Fibroblast of mammary gland (primary cell): ENCODE measurements at places on chromosomes 2 and 18.

DNA sequence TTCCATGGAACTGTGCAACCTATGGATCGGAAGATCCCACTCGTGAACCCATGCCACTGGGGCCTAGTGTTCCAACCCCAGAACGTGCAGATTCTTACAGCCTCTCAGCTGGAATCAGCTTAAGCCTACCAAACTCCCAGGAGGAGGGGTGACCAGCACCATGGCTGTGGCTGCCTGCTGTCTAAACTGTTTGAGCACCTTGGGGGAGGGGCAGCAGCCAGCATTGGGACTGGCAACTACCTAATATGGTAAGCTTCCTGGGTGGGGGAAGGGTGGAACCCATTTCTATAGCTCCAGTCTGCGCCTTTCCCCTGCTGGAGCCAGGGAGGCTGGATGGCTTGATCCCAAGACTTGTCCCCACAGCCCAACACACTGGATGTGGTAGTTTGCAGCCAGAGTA, 10.7 kb upstream of the POLE4 start:
- no peak for DNase-seq

DNA sequence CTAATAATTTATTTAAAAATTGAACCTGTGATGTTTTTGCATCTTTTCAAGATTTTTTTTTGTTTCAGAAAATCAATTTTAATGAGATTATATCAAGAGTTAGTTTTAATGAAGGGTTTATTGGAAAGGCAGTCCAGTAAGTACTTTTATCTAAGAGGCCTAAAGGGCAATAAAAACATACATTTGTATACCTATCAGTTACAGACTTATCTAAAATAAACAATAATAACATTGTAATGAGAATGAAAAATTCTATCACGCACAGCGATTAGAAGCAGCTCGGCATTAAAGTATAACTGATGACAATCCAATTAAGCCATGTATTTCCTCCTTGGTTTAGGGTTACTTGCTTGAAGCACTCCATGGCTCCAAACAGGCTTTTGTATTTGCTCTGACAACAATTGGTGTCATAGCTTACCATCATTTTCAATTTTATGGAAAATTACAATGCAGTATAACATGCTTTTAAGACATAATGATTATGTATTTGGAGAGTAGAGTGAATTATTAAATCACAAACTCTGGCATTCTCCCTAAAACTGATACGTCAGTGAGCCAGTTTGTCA, 629.4 kb downstream of the TSN start:
- no peak for DNase-seq

DNA sequence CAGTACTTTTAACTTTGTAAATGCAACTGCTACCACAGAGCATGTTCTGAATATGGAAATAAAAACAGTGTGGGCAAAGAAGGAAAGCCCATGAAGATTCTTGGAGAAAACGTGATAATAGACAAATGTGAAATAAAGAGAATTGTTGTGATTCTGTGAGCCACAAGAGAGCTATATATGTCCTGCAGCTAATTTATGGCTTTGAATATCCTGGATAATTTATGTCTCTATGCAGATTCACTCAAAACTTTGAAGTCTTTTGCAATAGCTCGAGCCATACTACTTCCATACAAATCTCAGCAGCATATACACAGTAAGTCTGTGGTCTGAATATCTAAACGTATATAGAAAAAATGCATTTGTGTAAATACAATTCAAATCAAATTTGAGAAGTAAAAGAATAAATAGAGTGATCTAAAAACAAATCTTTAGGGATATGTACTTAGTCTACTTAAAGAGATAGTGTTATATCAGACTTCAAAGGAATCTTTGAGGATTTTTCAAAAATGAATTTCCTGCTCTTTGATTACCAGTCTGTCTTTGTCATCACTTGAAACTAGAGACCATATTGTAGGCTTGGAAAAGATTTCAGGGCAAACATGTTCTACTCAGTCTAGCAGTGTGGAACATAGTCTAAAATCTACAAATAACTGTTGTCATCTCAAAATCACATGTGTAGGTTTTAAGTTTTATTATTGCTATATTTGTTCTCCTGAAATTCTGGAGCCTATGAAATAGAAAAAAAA, 107.1 kb downstream of the CSRNP3 start:
- no peak for DNase-seq

DNA sequence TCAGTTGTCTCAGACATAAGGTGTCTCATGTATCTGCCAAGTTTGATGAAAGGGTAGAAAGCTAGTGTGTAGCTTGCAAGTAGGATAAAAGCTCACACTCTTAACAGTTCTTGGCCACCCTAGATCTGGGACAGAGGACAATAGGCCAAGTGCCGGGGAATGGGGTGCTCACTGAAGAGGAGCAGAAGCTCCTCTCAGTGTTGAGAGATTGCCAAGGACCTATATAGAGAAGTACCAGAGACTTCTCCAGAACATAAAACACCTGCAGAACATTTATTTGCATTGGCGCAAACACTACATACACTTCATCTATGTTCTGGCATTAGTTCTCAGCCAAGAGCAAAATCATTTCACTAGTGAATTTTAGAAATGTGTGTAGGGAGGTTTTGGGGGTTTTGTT, 2.9 kb upstream of the GTF3C3 start:
- no peak for DNase-seq

- no peak for DNase-seq
These were observed 160.2 kb upstream of the CCDC68 start for GRCh38 chr18:55119434-55119833.

- no peak for DNase-seq
These were observed 146.0 kb downstream of the AGAP1 start for GRCh38 chr2:235639885-235640284.

DNA sequence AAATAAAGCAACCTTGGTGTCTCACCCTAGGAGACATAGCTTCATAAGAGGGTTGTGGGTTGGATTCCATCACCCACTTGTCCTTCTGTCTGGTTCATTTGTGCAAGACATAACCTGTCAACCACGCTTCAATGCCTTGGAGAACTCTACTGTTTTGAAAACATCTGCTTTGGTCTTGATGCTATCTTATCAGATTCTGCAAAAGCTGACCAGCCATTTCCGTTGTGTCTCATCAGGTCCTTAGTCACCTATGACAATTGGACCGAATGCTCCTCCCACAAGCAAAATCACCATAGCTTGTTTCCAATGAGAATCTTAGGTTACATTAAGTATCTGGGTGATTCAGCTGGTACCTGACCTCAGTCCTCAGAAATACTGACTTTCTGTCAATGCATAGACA, 35.4 kb downstream of the STAT4 start:
- no peak for DNase-seq

DNA sequence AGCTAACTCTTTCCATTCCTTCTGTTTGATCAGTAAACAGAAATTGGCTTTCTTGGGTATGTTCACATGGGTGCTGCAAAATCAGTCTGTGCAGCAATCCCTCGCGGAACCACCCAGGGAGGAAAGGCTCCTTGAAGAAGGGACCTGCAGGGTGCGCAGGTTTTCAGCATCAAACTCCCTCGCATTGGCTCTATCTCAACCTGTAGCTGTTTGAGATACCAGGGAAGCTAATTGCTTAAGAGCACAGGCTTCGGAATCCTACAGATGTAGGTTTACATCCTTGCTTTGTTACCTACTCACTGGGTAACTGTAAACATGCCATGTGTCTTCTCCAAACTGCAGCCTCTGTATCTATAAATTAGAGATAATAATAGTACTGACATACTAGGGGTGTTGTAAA, 43.2 kb downstream of the LAMA3 start:
- no peak for DNase-seq

- DNase-seq, result peak; percentile 37
These were observed 47.1 kb downstream of the KCMF1 start for GRCh38 chr2:85018049-85018447.

DNA sequence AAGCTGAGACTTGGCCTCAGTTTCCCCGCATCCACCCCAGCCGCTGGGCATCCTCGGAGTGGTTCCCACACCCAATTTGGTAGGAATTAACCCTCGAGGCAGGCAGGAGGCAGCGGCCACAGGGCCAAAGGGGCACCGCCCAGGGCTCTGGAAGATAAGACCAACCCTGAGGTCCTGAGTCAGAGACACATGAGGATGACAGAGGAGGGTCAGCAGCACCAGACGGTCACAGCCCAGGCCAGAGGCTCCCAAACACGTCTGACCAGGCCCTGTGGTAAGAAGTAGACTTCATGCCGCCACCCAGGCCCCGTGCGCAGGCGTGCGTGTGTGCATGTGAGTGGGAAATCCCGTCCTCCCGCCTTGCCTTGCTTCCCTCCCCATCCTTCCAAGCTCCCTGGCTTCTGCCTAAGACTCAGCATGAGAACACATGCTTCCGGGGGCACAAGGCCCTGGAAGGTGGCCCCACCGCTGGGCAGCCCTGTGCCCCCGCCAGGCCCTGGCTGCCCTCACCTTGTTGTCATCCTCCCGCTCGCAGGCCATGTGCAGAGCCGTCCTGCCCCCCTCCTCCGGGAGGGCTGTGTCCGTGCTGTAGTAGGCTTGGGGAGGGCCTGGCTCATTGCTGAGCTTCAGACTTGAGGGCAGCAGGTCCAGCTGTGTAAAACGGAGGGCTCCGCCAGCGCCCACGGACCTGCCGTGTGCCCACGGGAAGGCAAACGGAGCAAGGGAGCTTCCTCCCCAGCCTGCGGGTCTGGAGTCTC, 46.3 kb downstream of the ANKMY1 start:
- no peak for DNase-seq

DNA sequence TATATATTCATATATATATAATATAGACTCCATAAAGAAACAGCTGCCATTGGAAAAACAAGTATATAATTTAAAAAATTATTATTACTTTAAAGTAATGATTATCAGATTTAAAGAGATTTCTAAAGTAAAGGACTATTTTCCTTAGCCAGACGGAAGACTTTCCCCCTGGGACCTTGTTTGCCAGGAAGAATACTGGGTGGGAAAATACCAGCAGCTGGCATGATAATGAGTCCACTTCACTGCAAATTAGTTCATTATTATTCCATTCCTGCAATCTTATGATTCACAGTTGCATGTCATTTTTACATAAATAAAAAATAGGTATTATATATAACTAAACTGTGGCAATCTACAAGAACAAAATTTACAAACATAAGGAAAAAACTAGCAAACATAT, 339.8 kb upstream of the CDH7 start:
- no peak for DNase-seq

- DNase-seq, result no peak
These were observed 4.7 kb upstream of the OSBPL1A start for GRCh38 chr18:24402209-24402785.

- no peak for DNase-seq
These were observed 290 bp downstream of the PSMG2 start for GRCh38 chr18:12703096-12703567.

DNA sequence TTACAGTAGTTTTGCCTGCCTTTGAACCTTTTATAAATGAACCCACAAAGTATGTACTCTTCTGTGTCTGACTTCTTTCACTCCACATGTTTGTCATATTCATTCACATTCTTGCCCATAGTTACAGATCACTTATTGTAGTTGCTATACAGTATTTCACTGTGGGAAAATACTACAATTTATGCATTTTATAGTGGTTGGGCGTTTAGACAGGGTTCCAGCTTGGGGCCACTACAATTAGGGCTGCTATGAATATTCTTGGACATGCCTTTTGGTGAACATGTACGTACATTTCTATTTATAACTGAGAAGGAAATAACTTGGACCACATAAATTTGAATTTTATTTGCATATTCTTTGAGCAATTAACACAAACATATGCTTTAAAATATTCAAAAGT, 15.4 kb upstream of the PMAIP1 start:
- DNase-seq, result no peak

DNA sequence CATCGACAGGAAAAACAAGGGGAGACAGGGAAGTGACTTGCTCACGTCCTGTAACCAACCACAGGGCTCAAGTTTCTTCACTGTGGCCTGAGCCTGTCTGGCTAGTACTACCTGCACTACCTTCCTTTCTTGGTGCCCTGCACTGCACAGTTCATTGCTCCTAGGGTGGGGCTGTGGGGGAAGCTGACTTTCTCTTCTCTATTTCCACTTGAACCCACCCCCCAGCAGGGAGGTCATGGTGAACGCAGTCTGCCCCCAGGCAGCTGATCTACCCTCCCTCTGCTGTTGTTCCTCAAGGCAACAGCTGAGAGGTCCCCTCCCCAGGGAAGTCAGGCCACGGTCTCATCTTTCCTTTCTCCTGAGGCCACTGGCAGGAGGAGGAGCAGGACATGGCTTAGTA, 532.1 kb downstream of the SOX11 start:
- no peak for DNase-seq

- no peak for DNase-seq
These were observed 55.6 kb downstream of the MTCL1 start for GRCh38 chr18:8760984-8761383.

DNA sequence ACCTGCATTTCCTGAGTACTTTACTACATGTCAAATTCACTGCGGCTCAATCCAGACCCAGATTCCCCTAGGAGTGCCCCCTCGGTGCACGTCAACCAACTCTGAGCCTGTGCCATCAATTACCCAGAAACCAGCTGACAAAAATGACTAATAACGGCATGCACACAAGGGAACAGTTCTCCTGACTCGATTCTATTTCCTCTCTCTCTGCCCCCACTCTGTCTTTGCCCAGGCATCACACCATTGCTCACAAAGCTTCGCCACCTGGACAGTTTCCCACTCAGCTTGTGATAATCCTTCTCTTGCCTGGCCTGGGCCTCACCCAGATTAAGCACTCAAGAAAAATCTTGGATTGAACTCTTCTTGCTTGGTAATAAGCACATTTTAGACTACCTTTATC, 115.3 kb upstream of the NDUFV2 start:
- peak; percentile 63 for DNase-seq

- DNase-seq, result no peak
These were observed 35.8 kb downstream of the KATNAL2 start for GRCh38 chr18:46953195-46953594.

DNA sequence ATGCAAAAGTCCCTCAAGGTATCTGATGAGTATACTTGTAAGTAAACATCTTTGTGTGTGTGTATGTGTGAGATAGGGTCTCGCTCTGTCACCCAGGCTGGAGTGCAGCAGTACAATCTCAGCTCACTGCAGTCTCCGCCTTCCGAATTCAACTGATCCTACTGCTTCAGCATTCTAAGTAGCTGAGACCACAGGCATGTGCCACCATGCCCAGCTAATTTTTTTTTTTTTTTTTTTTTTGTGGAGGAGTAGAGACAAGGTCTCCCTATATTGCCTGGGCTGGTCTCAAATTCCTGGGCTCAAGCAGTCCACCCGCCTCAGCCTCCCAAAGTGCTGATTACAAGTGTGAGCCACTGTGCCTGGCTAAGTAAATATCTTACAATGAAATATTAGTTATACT, 23.2 kb downstream of the ADAM17 start:
- no peak for DNase-seq

GRCh38 chr18:49152885-49153284, 202.1 kb upstream of the SMAD7 start:
- no peak for DNase-seq

DNA sequence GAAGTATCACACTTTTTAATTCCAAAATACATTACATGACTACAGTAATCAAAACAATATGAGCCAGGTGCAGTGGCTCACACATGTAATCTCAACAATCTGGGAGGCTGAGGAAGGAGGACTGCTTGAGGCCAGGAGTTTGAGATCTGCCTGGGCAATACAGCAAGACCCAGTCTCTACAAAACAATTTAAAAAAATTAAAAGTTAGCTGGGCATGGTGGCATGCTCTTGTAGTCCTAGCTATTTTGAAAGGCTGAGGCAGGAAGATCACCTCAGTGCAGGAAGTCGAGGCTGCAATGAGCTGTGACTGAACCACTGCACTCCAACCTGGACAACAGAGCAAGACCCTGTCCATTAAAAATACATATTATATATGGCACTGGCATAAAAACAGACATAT, 109.8 kb downstream of the USP34 start:
- no peak for DNase-seq
